Central memory CD4-positive, alpha-beta T cell (primary cell): ENCODE measurements at places on chromosomes 5 and 9.

DNA sequence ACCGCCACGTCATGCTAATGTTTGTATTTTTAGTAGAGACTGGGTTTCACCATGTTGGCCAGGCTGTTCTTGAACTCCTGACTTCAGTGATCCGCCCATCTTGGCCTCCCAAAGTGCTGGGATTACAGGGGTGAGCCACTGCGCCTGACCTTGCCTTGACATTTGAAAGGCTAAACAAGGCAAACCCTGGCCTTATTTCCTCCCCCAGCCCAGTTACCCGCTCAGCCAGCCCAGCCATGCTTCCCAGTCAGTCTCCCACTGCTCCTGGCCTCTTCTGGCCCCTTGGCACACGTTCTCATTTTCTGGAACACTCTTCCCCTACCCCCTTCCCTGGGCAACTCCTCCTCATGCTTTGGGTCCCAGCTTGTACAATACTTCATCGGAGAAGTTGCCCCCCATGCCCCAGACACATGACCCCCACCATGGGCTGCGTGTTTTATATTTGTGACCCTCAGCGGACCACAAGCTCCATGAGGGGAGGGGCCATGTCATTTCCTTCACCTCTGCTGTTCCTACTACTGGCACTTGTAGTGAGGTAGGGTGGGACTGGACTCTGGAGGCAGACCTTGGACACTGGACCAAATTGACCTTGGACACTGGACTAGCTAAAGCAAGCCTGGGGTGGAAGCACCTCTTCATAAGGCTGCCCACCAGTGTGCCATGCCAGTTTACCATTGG, 94.4 kb upstream of the IER5L start:
- DNase-seq, result no peak

- no peak for DNase-seq
Measured at GRCh38 chr5:169871826-169872490, 108.3 kb downstream of the INSYN2B start.

- no peak for DNase-seq
Measured at GRCh38 chr9:110440796-110441195, 103.1 kb upstream of the TXNDC8 start.

DNA sequence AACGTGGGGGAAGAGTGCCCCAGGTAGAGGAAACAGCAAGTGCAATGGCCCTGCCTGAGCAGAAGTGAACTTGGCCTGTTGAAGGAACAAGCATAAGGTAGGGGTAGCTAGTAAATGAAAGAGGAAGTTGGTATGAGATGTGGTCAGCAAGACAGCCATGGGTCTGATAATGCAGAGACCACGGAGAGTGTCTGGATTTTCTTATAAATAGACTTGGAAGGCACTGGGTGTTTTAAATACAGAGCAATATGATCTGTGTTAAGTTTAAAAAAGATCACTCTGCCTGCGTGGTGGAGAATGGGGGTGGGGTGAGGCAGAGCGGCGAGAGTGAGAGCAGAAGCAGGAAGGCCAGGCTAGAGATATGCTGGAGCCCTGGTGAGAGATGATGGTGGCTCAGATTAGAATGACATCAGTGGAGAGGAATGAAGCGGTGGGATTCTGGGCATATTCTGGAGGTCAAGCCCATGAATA, 4.2 kb downstream of the ADAM19 start:
- DNase-seq, result peak; percentile 43

DNA sequence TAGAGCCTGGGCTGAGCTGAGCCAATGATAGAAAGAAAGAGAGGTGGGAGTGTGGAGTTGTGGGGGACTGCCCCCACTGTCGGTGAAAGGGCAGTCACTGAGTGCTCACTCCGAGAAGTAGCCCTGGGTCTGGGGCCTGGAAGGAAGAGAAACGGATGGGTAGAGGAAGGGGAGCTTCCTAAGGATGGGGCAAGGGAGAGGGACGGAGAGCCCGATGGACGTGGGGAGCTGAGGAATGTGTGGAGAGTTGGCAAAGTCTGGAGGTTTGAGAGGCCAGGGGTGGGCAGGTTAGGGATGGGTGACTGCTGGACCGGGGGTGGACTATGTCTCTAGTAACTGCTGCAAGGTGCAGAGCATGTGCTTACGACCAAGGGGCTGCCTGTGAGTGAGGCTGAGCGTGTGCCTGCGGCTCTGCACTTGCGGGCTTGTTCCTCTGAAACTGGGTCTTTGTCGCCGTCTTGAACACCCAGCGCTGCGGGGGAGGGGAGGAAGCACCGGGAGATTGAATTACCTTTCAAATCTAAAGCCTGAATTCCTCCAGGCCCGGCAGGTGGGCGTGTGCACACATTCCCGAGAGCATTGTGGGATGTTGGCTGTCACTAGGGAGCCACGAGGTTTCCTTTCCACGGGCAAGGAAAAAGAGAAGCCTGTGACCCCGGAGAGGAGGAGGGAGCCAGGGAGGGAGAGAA, 76.4 kb upstream of the ARAP3 start:
- DNase-seq, result no peak

GRCh38 chr9:96242811-96243210, 59.2 kb downstream of the HSD17B3 start:
- no peak for DNase-seq

- DNase-seq, result no peak
Measured at GRCh38 chr5:140595538-140596300, 31.1 kb downstream of the SLC35A4 start.

DNA sequence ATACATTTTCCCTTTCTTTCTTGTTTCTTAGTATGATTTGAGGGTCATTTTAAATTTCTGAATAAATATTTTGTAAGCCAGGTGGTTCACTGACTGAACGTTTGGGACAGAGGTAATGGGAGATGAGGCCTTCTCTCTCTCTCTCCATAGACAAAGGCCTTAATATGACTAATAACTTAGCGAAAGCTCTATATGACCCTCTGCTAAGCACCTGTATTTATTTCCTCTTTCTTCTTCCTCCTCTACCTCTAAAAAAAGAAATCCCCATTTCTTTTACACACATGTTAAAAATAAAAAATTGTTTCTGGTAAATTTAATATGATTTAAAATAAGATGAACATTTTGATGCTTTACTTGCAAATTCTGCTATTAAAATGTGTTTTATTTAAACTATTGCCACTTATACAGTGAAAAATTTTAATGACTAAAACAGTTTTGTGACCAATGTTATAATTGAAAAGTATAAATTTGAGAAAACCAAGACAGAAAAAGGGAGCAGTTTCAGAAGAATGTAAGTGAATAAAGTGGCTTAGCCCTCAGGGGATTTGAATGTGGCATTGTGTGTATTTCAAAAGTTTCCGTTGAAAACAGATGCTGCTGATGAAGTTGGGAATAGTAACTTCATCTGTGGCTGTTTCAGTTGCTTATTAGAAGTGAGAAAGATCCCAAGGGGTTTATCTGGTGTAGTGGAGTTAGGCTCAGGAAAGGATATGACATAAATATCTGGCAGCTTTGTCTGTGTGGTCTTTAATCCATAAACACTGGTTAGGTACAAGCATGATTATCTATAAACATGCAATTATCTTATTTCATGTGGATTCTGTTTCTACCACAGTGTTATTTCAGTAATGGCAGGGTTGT, 128.6 kb upstream of the GRHPR start:
- no peak for DNase-seq

DNA sequence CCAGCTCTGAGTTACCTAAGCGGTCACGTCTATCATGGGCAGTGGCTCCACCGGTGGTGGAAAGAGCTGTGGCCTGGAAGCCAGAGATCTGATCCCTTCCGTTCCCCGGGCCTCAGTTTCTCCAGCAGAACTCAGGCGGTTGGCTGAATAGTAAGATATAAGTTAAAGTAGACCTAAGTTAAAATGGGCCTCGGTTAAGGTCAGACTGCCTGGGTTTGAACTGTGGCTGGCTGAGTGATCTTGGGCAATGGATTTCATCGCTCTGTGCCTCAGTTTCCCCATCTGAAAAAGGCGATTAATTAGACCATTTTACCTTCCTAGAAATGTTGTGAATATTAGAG, 997 bp downstream of the COL15A1 start:
- no peak for DNase-seq

- DNase-seq, result no peak
Measured at GRCh38 chr5:89457411-89458331, 574.7 kb upstream of the MEF2C start.

- no peak for DNase-seq
Measured at GRCh38 chr5:6544561-6544935, 88.3 kb downstream of the NSUN2 start.

GRCh38 chr5:35926389-35927051, 11.9 kb downstream of the CAPSL start:
- DNase-seq, result peak; percentile 66

GRCh38 chr5:320524-321229, 837 bp upstream of the AHRR start:
- no peak for DNase-seq

- no peak for DNase-seq
Measured at GRCh38 chr5:84696651-84697050, 312.0 kb upstream of the EDIL3 start.

DNA sequence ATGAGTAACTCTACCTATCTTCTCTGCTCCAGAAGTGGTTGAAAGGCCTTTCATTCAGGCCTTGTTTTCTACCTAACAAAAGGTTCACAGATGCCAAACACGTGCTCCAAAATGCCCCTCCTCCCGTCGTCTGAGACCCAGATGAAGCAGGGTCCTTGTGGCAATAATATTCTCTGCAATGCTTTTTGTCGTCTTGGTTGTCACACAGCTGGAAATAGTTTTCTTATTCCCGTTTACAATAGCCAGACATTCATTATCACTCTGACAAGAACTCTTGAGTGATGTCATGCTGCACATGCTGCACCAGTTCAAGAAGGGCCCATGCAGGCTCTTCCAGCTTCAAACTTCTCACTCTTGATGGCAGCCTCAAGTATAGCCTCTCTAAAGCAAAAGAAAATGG, 7.8 kb downstream of the LPAR1 start:
- no peak for DNase-seq

DNA sequence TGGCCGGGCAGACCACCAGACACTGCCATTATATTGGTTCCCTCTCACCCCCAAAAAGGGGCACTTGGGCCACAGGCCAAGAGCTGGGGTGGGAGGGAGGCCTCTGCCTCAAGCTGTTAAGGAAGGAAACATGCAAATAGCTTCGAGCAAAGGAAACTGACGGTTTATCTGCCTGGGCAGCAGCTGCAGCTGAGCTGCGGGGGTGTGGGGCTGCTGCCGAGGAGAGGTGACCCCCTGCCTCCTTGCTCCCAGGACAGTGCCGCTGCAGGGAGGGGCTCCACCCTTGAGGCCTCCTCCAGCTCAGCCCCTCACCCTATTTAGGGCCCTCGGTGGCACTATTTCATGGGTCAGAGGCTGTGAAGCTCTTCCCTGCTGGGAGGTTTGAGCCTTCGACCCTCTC, 789 bp downstream of the DOK3 start:
- DNase-seq, result no peak

GRCh38 chr5:68460147-68460798, 244.7 kb downstream of the PIK3R1 start:
- peak; percentile 43 for DNase-seq

GRCh38 chr5:53819482-53819881, 259.0 kb downstream of the NDUFS4 start:
- DNase-seq, result no peak

DNA sequence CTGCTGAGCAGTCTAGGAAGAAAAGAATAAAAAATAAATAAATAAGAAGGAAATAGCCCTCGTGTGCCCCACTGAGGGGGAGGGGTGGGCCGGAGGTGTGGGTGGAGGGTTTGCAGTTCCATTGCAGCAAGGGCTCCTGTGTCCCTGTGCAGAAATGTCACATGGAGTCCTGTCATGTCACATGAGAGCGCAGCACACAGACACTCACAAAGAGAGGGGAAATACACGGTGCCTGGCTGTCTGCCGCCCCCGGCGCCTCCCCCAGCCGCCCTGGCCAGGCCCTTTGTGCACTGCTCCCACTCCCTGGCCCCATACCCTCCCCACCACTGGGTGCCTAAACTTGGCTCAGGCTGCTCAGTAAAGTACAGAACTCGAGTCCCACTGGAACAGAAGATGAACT, 55.6 kb upstream of the SPTLC1 start:
- DNase-seq, result no peak

GRCh38 chr5:170769246-170769645, 14.3 kb upstream of the GABRP start:
- no peak for DNase-seq

DNA sequence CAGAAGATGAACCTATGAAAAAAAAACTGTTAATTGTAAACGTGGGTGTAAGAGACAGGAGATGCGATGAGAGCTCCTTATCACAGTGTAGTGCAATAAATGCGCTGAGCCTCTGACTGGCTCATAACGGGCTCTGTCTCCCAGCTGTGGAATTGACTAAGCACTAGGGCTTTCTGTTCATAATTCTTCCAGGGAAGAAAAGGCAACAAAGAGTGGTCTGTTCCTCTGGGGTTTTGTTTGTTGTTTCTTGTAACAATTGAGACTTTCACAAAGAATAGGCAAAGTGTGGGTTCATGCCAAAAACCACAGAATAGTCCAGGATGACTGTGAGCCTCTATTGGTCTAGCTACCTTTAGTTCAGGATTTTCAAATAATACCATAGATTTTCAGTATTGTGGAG, 39.4 kb downstream of the UBE2QL1 start:
- DNase-seq, result no peak

- no peak for DNase-seq
Measured at GRCh38 chr5:174311121-174311520, 265.6 kb downstream of the NSG2 start.

- DNase-seq, result no peak
Measured at GRCh38 chr5:135568246-135568645, 10.5 kb downstream of the CXCL14 start.

- no peak for DNase-seq
Measured at GRCh38 chr5:122780296-122780695, 5.4 kb downstream of the SNX2 start.

- no peak for DNase-seq
Measured at GRCh38 chr9:81896070-81896469, 32.2 kb upstream of the SPATA31D4 start.

GRCh38 chr9:76101491-76101890, 211.0 kb downstream of the PCSK5 start:
- no peak for DNase-seq

DNA sequence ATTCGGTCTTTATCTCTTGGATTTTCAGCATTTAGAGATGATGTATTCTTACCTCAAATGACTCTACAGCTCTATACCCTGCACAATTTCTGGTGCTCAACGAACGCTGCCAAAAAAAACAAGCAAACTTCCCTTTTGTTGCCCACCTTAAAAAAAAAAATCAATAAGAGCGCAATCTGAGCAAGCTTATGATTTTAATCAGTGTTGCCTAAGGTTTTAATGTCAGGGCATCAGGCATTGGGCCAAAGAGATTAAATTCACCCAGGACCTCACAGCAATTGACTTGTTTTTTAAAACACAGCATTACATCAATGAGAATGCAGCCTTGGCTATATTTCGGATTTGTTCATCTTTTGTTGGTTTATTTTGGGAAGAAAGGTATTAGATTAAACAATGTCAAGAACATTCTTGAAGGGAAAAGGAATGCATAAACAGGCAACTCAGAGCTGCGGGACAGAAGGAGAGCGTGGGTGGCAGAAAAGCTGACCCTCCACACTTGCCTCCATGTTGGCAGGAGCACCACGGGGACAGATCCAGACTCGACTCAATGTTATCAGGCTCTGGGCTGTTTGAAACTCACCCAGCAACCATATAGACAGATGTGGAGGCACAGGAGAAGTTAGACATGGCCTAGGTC, 127.5 kb upstream of the DAPK1 start:
- no peak for DNase-seq

GRCh38 chr5:66438087-66438486, 158.1 kb upstream of the MAST4 start:
- no peak for DNase-seq

- peak; percentile 23 for DNase-seq
Measured at GRCh38 chr9:126317513-126317912, 9.1 kb upstream of the MVB12B start.
